ENCODE measurements at places on chromosomes 4 and X.

- DNase-seq = no peak
These were observed 9.0 kb downstream of the MPC1L start for GRCh38 chrX:40632199-40632598.

DNA sequence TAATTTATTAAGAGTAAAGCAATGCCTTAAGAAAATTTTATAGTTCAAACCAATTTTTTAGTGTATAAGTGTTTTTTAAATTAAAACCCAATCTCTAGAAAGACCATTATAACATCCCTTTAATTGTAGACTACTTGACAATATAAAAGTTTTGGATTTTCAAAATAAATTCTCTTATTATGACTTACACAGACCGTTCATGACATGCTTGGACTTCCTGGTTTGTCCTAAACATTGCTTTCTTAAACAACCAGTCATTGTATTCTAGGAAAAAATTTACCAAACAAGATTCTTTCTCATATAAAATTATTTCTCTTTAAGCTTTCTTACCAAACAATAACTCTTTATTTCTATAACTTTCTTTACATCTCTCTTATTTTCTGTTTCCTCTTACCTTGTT lies 49.0 kb upstream of the CXorf51A start:
- no peak for DNase-seq

- no peak for DNase-seq
These were observed 14.2 kb downstream of the NSD2 start for GRCh38 chr4:1885414-1885813.

- no peak for DNase-seq
These were observed 218.4 kb upstream of the BMP3 start for GRCh38 chr4:80812145-80812544.

DNA sequence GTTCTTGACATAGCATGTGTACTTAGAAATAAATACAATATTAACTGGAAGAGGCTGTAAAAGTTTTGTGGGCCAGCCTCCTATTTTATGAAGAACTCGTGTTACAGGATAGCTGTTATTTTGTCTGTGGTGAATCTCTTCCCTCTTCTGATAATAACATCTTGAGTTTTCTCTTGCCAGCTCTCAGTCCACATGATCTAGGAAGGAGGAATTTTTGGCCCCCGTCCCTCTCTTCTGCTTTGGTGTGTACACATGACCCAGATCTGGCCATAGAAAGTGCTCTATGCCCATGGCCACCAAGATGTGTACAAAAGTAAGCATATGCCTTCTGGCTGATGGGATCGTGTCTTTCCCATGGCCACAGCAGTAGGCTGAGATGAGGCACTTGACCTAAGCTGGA lies 108.0 kb upstream of the LEF1 start:
- DNase-seq = no peak

- no peak for DNase-seq
These were observed 39.3 kb downstream of the SLAIN2 start for GRCh38 chr4:48380583-48381167.

GRCh38 chr4:106195435-106195950 lies 120.5 kb downstream of the TBCK start:
- DNase-seq = no peak

GRCh38 chr4:88070031-88070430 lies 62.6 kb downstream of the PKD2 start:
- DNase-seq = no peak

DNA sequence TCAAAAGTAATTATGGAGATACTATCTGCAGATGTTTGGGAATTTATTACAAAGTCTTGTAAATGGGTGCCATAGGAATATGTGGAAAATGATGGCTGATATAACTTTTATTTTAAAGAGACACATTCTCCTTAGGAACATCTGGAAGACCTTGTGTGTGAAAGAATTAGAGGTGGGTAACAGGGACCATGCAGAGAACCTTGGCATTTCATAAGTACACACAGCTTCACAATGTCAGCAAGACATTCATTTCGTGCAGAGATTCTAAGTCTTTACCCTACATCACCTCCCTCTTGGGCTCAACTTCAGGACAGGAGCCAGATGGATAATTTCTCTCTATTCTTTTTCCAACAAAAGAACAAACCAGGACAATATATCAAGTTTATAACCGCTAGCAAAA lies 458.1 kb upstream of the INTU start:
- no peak for DNase-seq

DNA sequence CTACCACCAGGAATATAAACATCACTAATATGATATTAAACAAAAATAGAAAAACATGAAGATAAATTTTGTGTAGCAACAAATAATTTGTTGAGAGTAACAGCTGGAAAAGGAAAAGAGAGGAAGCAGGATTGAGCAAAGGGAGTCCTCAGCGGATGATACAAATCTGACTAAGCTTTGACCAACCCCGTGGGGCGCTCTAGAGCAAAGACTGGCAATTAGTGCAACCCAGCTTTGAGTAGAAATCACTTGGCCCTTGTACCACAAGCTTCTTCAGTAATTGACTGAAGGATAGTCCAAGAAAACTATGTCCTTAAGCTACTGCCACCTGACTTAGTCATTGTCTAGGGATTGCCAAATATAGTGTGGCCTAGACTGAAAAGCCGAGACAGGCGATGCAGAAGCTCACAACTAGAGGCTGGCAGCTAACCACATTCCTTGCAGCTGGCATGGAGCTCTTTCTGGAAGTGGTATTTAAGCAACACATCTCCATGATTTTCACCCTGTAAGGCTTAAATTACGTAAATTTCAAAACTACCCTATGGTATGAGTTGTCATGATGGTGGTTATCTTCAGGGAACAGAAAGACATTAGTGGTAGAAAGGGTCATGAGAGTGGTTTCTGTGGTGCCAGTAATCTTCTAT lies 396.0 kb downstream of the PDGFC start:
- no peak for DNase-seq

- DNase-seq = no peak
These were observed 38.8 kb downstream of the DCLK2 start for GRCh38 chr4:150117094-150117493.

- no peak for DNase-seq
These were observed 28.5 kb upstream of the FRG1 start for GRCh38 chr4:189912170-189912569.

- DNase-seq = no peak
These were observed 114.1 kb downstream of the SLC10A7 start for GRCh38 chr4:146407669-146408084.

GRCh38 chrX:153499876-153500275 lies 5.1 kb downstream of the BGN start:
- DNase-seq = no peak

DNA sequence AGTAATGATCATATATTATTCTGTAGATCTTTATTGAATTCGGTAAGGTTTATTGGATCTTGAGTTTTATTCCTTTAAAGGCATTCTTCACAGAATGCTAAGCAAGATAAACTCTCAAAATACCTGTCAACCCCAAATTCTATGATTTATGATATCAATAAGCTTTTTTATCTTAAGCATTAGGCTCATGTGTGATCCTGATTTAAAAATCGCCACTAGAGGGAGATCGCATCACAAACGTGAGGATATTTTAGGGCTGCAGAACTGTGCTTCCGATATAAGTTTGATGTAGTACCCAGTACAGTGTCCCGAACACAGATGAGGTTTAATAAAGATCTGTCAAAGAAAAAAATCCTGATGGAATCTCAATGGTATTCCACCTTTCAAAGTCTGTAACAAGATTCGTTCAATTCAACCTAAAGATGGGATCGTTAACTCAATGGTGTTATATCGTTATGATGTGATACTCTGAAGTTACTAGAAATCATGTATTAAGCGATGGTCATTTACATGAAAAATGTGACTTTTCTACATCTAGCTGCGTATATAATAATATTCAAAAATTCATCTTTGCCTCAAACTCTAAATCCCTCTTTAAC lies 169.0 kb downstream of the CORIN start:
- no peak for DNase-seq

DNA sequence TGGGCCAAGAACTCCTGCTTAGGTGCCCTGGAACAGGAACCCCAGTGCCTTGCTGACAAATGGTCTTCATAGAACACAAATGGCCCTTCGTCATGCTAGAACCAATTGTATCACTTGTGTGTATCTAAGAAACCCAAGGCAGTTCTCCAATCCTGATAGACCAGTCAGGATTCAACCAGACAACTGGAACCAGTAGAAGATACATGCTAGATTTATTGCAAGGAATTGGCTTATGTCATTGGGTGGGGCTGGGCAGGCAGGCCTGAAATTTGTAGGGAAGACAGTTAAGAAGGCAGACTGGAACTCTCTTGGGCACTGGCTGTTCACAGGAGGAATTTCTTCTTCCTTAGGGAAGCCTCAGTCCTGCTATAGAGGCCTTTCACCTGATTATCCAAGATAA lies 17.0 kb upstream of the TBL1X start:
- no peak for DNase-seq

GRCh38 chr4:153294631-153295030 lies 49.9 kb upstream of the MND1 start:
- DNase-seq = no peak

DNA sequence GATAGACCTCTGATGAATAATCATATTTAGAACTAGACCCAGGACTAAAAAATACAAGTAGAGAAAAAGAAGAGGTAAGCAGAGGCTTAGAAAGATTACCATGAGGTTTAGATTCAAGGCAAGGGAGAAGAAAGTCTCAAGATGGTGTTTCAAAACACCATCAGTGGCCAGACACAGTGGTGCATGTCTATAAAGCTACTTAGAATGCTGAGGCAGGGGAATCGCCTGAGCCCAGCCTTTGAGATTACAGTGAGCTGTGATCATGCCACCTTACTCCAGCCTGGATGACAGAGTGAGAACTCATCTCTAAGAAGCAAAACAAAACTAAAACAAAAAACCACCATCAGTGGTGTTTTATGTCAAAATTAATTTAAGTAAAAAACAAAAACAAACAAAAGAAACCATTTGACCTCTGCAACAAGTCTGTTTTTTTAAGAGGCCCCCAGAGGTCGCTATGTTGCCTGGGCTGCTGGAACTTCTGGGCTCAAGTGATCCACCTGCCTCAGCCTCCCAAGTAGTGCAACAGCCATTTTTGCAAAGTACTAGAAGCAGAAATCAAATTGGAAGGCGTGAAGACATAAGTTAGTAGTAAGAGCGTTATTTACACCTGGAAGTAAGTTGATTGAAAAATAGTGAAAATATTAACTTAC lies 784.3 kb downstream of the ADGRL3 start:
- DNase-seq = no peak

DNA sequence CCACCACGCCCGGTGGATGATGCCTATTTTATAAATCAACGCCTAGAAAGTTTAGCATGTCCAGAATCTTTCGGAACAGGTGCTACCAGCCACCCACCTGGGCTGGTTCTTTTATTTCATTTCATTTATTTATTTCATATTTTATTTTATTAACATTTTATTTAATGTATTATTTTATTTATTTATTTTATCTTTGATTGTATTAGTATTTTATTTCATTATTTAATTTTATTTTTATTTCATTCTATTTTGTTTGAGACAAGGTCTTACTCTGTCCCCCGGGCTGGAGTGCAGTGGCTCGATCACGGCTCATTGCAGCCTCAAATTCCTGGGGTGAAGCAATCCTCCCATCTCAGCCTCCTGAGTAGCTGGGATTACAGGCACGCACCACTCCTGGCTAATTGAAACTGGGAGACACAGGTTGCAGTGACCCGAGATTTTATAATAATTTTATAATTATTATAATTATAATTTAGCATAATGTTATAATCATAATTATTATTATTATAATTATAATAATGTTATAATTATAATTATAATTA lies 187.2 kb downstream of the SHOX start:
- no peak for DNase-seq

- no peak for DNase-seq
These were observed 189.0 kb upstream of the NDST3 start for GRCh38 chr4:117845270-117845669.

- no peak for DNase-seq
These were observed 9.9 kb downstream of the VEGFC start for GRCh38 chr4:176782794-176783193.

DNA sequence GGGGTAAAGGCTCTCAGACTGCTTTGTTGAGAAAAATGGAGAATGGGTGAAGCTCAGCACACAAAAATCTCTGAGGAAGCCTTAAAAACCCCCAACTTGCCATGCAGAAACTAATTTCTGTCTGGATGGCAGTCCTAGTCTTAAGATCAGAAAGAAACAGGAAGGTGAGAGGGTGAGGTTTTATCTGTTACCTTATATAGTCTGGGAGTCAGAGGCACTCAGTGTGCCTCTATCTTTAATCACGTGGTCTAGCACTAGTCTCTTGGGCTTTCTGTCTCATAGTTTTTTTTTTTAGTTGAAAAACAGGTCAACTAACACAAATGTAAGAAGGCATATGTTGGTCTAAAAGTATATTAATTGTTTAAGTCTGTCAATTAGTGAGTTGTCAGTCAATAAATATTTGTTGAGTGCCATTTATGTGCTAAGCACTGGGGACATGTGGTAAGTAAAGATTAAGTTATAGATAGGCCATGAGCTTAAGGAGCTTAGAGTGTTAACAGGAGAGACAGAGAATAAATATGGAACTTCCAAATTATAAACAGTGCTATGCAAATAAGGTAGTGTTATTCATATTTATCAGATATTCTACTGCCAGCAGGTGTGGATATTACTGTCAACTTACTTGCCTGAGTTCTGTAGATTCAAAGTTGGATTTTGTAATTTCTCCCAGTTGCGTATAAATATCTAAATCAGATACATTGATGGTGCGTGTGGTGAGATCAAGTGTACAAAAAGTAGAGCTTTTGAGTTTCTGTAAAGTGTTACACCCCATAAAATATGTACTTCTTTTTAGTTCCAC lies 7.0 kb downstream of the CYBB start:
- DNase-seq = no peak

GRCh38 chr4:7218686-7219085 lies 26.3 kb downstream of the SORCS2 start:
- no peak for DNase-seq

- DNase-seq = no peak
These were observed 26.9 kb downstream of the ZNF41 start for GRCh38 chrX:47456080-47456479.

DNA sequence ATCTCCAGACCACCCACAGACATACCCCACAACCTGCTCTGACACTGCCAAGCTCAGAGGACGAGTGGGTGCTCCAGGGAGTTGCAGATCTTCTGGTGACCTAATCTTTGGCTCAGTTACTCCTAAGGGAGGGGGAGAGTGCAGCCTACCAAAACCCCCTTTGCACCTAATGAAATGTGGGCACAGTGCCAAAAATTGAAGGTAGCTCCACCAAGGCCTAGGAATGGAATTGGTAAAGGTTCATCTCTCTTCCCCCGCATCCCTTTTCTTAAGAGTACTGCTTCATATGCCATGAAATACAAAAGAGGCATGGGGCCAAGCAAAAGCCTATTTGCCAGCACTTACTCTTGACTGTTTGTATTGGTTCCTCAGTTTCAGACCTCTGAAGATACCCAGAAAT lies 491.0 kb downstream of the NAF1 start:
- DNase-seq = no peak

DNA sequence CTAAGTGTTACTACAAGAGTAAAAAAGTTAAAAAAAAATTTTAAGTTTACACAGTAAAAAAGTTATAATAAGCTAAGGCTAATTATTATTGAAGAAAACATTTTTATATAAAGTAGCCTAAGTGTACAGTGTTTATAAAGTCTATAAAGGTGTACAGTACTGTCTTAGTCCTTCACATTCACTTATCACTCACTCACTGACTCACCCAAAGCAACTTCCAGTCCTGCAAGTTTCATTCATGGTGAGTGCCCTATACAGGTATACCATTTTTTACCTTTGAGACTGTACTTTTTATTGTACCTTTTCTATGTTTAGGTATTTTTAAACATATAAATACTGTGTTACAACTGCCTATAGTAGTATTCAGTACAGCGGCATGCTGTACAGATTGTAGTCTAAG lies 74.2 kb downstream of the TMEM165 start:
- DNase-seq = no peak

- DNase-seq = no peak
These were observed 20.4 kb downstream of the CASP6 start for GRCh38 chr4:109682875-109683274.

Measured in activated naive CD8-positive, alpha-beta T cell treated with anti-CD3 and anti-CD28 coated beads, Interleukin-2, amount 10 ng/mL, durations not matched to agents 7 days and 5 days (primary cell).